ENCODE measurements at places on chromosomes 1 and 21. TPM values are rescaled to one million over a fixed set of nuclear protein-coding genes. Genes with fewer than 3 reads are reported as not detected.

DNA sequence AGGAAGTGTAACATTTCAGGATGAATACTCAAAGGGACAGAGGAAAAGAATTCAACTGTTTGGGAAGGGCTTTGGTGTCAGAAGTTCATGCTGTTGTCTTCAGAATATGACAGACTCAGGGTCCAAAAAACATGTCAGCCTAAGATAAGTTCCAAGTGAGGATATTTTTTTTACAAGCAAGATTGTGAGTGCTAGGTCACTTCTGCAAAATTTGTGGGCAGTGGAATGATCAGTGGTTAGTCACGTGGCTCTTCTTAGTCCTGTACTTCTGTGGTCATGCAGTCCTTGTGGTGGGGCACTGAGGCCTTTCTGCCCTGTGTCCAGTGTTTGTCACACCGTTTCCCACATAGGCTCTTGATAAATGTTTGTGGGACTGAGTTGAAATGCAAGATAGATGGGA is 5.2 kb downstream of the RGL1 start:
- DNase-seq = no peak
- no peak overlapping the region for H3K4me3 ChIP-seq
- H3K27ac ChIP-seq = no peak overlapping the region
- peaks cover 11% of the 10 kb centered on the region for H3K4me1 ChIP-seq

Gene PLA2G2C
- 0.58 TPM for total RNA-seq

Gene CTTNBP2NL
- 3.3 TPM for total RNA-seq

- H3K36me3 ChIP-seq = peaks cover 52% of the 10 kb centered on the region
- no peaks in the 10 kb centered on the region for H3K27me3 ChIP-seq
- no peak overlapping the region for H3K27ac ChIP-seq
- DNase-seq = no peak
- no peak overlapping the region for H3K4me3 ChIP-seq
Observed at GRCh38 chr1:180397175-180397574, 105.2 kb downstream of the ACBD6 start.

DNA sequence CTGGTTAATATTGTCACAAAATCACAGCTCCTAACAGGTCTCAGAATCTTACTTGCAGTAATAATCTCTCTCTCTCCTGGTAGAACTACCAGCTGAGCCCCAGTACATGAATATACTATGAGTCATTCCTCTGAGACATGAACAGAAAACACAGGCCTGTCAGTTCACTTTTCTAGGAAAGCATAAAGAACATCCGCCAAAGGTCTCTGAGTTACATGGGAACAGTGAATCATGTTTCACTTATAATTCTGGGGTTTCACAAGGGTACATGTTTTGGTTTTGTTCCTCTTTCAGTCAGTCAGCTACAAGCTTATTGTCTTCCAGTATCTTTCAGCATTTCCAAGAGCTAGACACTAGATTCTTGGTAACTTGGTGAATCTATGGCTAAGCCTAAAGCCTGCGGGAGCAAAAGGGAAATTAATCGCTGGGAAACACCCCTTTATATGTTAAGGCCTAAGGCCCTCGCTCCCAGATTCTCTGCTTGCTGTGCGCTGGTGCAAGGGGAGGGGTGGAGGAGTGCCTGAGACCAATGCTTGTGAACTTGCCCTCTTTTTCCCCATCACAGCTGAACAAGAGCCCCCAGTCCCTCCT is 31.7 kb downstream of the IFNGR2 start:
- no peaks in the 10 kb centered on the region for H3K27me3 ChIP-seq
- peak overlapping the region; percentile 4 for H3K4me3 ChIP-seq
- peaks cover 26% of the 10 kb centered on the region for H3K4me1 ChIP-seq
- peak overlapping the region; percentile 59 for H3K27ac ChIP-seq
- peaks cover 52% of the 10 kb centered on the region for H3K36me3 ChIP-seq

Gene ADCY10
- total RNA-seq = 0.11 TPM

Gene KLHL21
- total RNA-seq = 15.7 TPM

Gene PLA2G2F
- total RNA-seq = not detected

Gene CGN
- total RNA-seq = 0.67 TPM

GRCh38 chr1:240093120-240093961 is 1.7 kb downstream of the FMN2 start:
- no peaks in the 10 kb centered on the region for H3K36me3 ChIP-seq
- peak; percentile 3 for DNase-seq
- peaks cover 7% of the 10 kb centered on the region for H3K4me1 ChIP-seq

Gene IFNLR1
- total RNA-seq = 6.6 TPM

- no peaks in the 10 kb centered on the region for H3K36me3 ChIP-seq
- H3K4me3 ChIP-seq = no peak overlapping the region
- H3K4me1 ChIP-seq = no peaks in the 10 kb centered on the region
Observed at GRCh38 chr1:82697965-82698364, 897.2 kb downstream of the ADGRL2 start.

GRCh38 chr1:182032251-182032650 is 29.3 kb downstream of the ZNF648 start:
- peaks cover 3% of the 10 kb centered on the region for H3K36me3 ChIP-seq
- no peaks in the 10 kb centered on the region for H3K27me3 ChIP-seq
- peaks cover 11% of the 10 kb centered on the region for H3K4me1 ChIP-seq

- no peaks in the 10 kb centered on the region for H3K27me3 ChIP-seq
- no peak overlapping the region for H3K27ac ChIP-seq
- H3K36me3 ChIP-seq = no peaks in the 10 kb centered on the region
- no peak for DNase-seq
- no peak overlapping the region for H3K4me3 ChIP-seq
Observed at GRCh38 chr1:96220651-96221050, 500.9 kb upstream of the PTBP2 start.

GRCh38 chr1:176904057-176904751 is 260.3 kb downstream of the ASTN1 start:
- no peaks in the 10 kb centered on the region for H3K4me1 ChIP-seq
- H3K27ac ChIP-seq = no peak overlapping the region
- peaks cover 12% of the 10 kb centered on the region for H3K27me3 ChIP-seq
- H3K4me3 ChIP-seq = no peak overlapping the region

GRCh38 chr1:225654277-225654597 is 1.3 kb upstream of the ENAH start:
- peaks cover 12% of the 10 kb centered on the region for H3K4me1 ChIP-seq
- peak overlapping the region; percentile 71 for H3K4me3 ChIP-seq
- peaks cover 31% of the 10 kb centered on the region for H3K27me3 ChIP-seq
- H3K36me3 ChIP-seq = no peaks in the 10 kb centered on the region

Gene ARMH1
- total RNA-seq = 75.1 TPM

GRCh38 chr1:23422241-23422877 is 2.2 kb downstream of the TCEA3 start:
- no peaks in the 10 kb centered on the region for H3K36me3 ChIP-seq
- peaks cover 22% of the 10 kb centered on the region for H3K4me1 ChIP-seq
- DNase-seq = peak; percentile 68
- no peak overlapping the region for H3K4me3 ChIP-seq
- peaks cover 2% of the 10 kb centered on the region for H3K27me3 ChIP-seq
- H3K27ac ChIP-seq = peak overlapping the region; percentile 22

Gene LRRC7
- total RNA-seq = not detected

Gene GJA5
- total RNA-seq = not detected

DNA sequence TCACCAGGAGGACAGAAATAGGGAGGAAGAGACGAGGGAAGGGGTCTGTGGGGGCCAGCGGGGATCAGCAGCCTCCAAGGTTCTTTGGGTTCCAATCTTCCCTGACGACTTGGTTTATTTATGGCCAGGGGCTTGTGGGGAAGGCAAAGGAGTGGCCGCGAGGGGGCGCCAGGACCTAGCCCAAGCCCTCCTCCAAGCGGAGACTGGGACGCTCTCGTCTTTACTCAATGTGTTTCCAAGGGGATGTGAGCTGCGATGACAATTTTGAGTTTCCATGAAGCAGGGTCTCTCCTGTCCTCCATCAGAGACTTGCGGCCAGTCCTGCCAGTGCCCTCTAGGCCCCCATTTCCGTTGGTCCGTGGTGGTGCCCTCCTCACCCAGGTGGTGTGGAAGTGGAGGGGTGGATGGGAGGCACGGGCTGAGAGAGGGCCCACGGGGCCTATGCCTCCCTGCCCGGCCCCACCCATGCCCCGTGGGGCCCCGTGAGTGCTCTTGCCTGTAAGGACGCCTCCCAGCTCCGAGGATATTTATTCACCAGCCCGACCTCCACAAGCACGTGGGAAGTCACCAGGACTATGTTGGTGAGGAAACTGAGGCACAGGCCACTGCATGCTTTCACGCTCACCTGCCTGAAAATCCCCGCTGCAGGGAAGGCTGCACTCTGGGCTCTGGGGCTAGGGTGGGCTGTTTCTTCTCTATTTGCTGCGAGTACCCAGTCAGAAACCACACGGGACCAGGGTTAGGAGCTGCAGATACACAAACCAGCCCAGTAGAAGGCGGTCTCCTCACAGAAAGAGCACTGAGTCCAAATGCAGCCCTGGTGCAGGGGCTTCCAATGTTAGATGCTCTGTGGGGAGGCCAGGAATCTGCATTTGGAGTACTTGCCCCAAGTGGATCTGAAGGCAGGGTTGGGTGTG is 26.5 kb downstream of the DMRTB1 start:
- no peak overlapping the region for H3K4me3 ChIP-seq
- DNase-seq = peak; percentile 88
- peaks cover 3% of the 10 kb centered on the region for H3K4me1 ChIP-seq
- peaks cover 9% of the 10 kb centered on the region for H3K27me3 ChIP-seq

Gene LCE2A
- not detected for total RNA-seq

- peaks cover 13% of the 10 kb centered on the region for H3K4me1 ChIP-seq
- no peaks in the 10 kb centered on the region for H3K36me3 ChIP-seq
- no peaks in the 10 kb centered on the region for H3K27me3 ChIP-seq
- H3K27ac ChIP-seq = no peak overlapping the region
- no peak for DNase-seq
Observed at GRCh38 chr1:241645199-241645598, 5.0 kb upstream of the CHML start.

Gene PAPPA2
- 0.28 TPM for total RNA-seq

- H3K4me1 ChIP-seq = peaks cover 44% of the 10 kb centered on the region
- peak overlapping the region; percentile 90 for H3K4me3 ChIP-seq
- DNase-seq = peak; percentile 52
Observed at GRCh38 chr1:24745711-24746413, 615 bp downstream of the CLIC4 start.

GRCh38 chr1:119873135-119874015 is 22.9 kb downstream of the ADAM30 start:
- H3K4me1 ChIP-seq = no peaks in the 10 kb centered on the region
- H3K27me3 ChIP-seq = peaks cover 17% of the 10 kb centered on the region
- DNase-seq = no peak

GRCh38 chr1:54663725-54664124 is 22.1 kb downstream of the MROH7 start:
- H3K4me3 ChIP-seq = no peak overlapping the region
- no peak for DNase-seq

Gene RNU1-4
- total RNA-seq = 1,573 TPM

GRCh38 chr1:156809281-156809680 is 7.4 kb downstream of the SH2D2A start:
- DNase-seq = no peak
- H3K27me3 ChIP-seq = no peaks in the 10 kb centered on the region
- H3K36me3 ChIP-seq = peaks cover 80% of the 10 kb centered on the region

Gene MROH9
- total RNA-seq = not detected

DNA sequence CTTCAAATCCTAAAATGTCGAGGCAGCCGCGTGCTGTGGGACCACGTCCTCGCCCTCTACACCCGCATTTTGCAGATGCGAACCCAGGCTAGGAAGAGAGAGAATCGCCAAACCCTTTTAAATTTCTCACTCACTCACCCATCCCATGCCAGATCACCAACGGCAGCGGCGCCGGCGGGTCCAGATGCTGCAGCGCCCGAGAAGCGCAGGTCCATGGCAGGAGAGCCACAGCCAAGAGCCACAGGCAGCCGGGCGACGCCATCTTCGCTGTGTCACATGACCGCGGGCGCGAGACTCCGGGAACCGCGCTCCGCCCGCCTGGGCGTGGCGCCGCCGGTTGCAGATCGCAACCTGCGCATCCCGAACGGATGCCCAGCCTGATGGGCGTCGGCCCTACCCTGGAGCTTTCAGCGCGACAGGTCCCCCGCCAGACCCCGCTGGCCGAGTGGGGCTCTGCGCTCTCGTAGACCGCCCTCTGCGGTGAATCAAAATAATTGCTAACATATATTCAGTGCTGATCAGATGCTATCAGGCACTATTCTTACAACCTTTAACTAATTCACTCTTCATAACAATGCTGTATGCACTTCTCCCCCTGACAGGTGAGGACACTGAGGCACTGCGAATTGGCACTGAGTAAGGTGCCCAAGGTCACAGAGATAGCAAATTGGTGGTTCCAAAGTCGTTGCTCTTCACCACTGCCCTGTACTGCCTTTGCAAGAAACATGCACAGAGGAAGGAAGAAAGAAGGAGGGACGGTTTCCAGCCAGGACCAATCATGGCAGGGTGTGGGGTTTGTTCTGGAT is at the start of gene PPT1:
TSS of gene PPT1 (minus strand) at position 276 of the 806 bp plus-strand sequence. CDS start at position 262, 14 bp downstream.
- H3K27me3 ChIP-seq = peaks cover 4% of the 10 kb centered on the region
- H3K4me3 ChIP-seq = peak within 1 kb of the TSS; percentile 90
- DNase-seq = peak; percentile 91
- H3K27ac ChIP-seq = peak within 1 kb of the TSS; percentile 91

GRCh38 chr1:94875794-94876193 is 51.1 kb downstream of the CNN3 start:
- no peaks in the 10 kb centered on the region for H3K4me1 ChIP-seq
- H3K36me3 ChIP-seq = no peaks in the 10 kb centered on the region
- no peaks in the 10 kb centered on the region for H3K27me3 ChIP-seq
- no peak for DNase-seq
- H3K27ac ChIP-seq = no peak overlapping the region
- no peak overlapping the region for H3K4me3 ChIP-seq

GRCh38 chr21:25688275-25689155 is 46.2 kb downstream of the ATP5PF start:
- no peak overlapping the region for H3K27ac ChIP-seq
- H3K4me1 ChIP-seq = no peaks in the 10 kb centered on the region
- DNase-seq = no peak
- H3K36me3 ChIP-seq = no peaks in the 10 kb centered on the region

DNA sequence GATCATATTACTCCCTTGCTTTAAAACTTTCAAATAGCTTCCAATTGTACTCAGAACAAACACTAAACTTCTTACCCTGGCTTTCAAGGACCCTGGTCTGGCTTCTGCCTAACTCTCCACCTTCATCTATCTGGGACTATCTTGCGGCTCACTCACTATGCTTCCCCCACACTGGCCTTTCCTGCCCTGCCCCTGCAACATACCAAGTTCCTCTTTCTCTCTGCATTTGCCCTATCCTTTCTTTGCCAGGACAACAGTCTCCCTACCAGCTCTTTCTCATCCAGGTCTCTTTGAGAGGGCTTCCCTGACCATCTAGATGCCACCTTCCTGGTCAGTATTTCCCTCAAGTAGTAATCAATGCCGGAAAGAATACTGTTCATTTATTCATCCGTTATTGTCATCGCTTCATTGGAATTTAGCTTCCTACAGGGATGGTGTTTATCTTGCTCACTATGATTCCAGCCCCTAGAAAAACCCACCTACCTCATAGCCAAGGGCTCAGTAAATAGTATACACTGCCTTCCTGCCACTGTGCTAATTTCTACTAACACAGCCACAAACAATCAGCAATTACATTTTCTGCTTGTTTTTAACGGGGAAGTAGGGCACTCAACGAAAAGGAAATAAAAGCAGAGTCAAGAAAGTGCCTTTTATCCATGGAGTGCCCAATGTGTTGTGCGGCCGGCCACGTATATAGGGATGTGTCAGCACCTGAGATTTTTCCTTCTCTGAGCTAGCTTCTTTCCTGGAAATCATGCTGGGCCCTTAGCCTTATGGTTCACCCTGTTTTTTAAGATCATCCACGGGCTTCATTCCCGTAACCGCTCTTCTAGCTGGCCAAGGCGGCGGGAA is 521 bp upstream of the CDC7 start:
- DNase-seq = no peak
- H3K4me3 ChIP-seq = no peak overlapping the region
- H3K27ac ChIP-seq = no peak overlapping the region
- H3K27me3 ChIP-seq = no peaks in the 10 kb centered on the region
- peaks cover 22% of the 10 kb centered on the region for H3K36me3 ChIP-seq

Gene SAMSN1
- total RNA-seq = 39.8 TPM

- H3K36me3 ChIP-seq = no peaks in the 10 kb centered on the region
- no peak overlapping the region for H3K4me3 ChIP-seq
- no peak for DNase-seq
- H3K4me1 ChIP-seq = no peaks in the 10 kb centered on the region
- no peaks in the 10 kb centered on the region for H3K27me3 ChIP-seq
Observed at GRCh38 chr1:81540216-81540615, 260.5 kb upstream of the ADGRL2 start.
